ENCODE measurements at places on chromosomes 13 and 19.
A peak's percentile ranks its signal among the peaks of the same experiment; 100 is the strongest.

DNA sequence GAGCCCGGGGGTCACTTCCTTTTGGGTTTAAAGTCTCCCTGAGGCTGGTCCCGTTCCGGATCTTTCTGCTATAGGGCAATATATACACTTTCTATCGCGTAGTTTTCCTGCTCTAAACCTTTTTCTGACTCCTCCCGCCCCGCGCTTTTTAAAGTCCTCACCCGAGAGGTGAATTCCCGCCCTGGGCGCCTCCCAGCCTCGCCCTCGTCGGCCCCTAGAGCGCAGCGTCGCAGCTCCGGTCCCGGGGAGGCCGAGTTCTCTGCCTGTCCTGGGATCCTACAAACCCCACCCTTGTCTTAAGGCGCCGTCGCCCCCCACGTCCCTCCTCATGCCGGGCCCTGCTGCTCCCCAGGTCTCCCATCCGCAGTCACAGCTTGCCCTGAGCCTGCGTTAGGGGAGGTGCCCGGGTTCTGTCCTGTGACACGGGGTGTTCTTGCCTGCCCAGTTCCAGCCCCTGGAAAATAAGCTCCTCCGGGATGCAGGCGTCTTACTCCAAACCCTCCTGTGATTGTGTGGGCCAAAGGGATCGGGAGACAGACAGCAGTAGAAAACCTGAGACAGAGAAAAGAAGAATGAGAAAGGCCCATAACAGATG, 491 bp downstream of the ZNF525 start:
- DNase-seq, result peak; percentile 28

GRCh38 chr13:101025925-101026324, 351.3 kb upstream of the TMTC4 start:
- DNase-seq, result no peak

DNA sequence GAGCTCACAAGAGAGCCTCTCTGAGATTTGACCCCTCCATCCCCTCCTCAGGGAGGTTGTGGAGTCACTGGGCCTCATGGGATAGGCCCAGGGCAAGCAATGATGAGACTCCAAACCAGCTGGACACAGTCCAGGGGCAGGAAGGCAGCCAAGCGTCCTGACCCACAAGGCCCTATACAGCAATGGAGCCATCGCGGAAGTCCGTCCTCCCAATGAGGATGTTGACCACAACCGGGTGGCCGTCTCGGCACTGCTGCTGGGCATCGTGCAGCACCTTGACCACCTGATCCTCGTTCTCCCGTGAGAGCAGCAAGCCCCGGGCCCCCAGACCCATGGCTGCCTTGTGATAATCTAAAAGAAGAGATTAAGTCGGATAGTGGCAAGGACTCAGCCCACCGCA, 7.9 kb downstream of the SYDE1 start:
- DNase-seq, result no peak

DNA sequence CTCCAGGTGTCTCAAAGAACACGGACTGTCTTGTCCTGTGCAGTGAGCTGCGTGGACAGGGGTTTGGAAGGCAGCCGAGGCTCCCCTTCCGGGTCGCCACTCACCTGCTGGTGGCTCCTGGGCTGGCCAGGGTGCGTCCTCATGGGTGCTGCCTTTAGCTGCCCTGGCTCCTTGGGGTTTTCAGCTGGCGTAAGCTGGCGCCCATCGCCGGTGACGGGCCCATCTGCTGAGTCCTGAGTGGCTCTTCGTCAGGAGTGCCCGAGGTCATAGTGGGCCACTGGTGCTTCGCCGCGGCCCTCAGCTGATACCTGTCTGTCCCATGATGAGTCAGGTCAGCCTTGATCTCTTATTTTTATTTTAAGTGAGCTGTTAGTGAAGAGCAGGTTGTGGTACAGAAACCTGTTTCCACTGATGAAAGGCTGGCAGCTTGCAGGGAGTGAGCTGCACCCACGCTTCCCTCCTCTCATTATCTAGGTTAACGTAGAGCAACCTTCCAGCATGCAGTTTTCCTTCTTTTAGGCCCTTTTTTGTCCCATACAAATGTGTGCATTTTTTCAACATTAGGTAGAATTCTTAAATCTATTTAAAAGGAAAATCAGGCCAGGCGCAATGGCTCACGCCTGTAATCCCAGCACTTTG, 18.4 kb downstream of the EPN1 start:
- DNase-seq, result no peak

DNA sequence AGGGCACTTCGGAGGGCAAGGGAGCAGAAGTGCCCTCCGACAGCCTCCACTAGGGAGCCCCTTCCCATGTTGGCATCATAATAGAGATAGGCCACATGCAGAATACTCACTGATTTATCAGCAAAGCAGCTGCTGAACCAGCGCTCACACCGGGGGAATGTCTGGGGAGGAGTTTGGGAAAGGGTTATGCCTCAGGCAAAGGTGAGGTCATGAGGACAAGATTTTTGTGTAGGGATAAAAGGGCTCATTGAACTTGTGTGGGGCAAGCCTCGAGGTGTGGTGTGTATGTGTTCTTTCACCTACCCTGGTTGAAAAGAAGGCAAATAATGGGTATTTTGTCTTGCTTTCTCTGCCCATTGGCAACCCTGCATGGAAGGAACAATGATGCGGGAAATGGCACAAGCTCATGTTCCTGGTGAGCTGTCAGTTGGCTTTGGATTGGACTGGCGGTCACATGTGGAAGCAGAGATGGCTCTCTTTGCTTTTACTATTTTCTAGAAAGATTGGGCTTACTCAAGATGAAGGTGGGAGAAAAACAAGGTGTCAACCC, 39.1 kb upstream of the SLC7A9 start:
- no peak for DNase-seq
